ENCODE measurements at places on chromosomes 13 and 19.
A peak's percentile ranks its signal among the peaks of the same experiment; 100 is the strongest.

GRCh38 chr19:29285878-29286277, 72.9 kb upstream of the UQCRFS1 start:
- no peak for DNase-seq

GRCh38 chr13:29994911-29995595, 144.6 kb upstream of the UBL3 start:
- DNase-seq = no peak

- DNase-seq = no peak
These were observed 30.7 kb downstream of the ERICH6B start for GRCh38 chr13:45584816-45585215.

- peak; percentile 86 for DNase-seq
These were observed 764.1 kb upstream of the SLITRK6 start for GRCh38 chr13:86563308-86563707.

DNA sequence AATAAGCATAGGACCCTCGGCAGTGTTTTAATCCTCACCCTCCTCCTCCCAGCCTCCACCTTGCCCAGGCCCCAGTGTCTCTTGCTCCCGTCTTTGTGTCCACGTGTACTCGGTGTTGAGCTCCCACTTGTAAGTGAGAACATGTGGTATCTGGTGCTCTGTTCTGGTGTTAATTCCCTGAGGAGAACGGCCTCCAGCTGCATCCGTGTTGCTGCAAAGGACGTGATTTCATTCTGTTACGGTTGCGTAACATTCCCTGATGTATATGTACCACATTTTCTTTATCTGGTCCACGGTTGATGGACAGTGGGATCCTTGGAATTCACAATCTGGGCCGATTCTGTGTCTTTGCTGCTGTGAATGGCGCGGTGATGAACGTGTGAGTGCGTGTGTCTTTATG, 44.7 kb upstream of the TFDP1 start:
- no peak for DNase-seq

- DNase-seq = no peak
These were observed 14.5 kb downstream of the ZNF536 start for GRCh38 chr19:30386551-30387143.

- DNase-seq = no peak
These were observed 778 bp downstream of the MUC16 start for GRCh38 chr19:9009431-9009830.

- no peak for DNase-seq
These were observed 276.4 kb downstream of the LHFPL6 start for GRCh38 chr13:39326469-39327171.

DNA sequence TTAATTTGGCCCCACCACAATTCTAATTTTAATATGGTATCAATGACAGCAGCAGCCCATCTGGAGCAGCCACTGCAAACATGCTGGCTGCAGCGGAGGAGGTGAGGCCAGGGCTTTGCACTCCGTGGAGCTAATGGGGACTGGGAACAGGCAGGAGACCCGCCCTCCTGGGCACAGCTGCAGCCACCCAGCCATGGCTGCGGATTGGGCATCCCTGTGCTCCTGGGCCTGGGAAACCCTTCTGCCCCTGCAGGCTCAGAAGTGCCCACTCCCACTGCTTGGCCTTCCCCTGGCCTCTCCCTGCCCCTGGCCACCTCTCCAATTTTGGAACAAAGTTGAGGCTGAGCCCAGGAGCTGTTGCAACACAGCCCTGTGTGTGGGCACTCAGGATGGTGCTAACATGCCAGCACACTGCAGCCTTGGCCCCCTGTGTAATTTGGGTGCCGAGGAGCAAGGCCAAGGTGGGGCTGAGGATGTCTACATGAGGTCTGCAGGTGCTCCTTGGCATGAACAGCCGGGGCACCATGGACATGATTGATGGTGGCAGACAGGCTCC, 123.6 kb downstream of the PCDH9 start:
- DNase-seq = no peak

GRCh38 chr13:77383097-77383496, 56.2 kb upstream of the MYCBP2 start:
- no peak for DNase-seq

GRCh38 chr13:28376604-28377003, 118.3 kb downstream of the FLT1 start:
- DNase-seq = no peak

DNA sequence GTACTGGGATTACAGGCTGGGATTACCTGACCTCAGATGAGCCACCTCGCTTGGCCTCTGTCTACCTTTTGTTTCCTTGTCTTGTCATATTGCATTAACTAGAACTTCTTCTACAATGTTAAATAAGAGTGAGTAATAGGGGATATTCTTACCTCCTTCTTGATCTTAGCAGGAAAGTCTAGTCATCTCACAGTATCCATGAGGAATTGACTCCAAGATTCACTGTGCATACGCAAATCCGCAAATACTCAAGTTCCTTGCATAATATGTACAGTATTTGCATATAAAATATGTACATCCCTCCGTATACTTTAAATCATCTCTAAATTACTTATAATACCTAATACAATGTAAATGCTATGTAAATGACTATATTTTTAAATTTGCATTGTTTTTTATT, 78.3 kb downstream of the POLR1D start:
- no peak for DNase-seq

- DNase-seq = no peak
These were observed 233 bp downstream of the ZNF561 start for GRCh38 chr19:9620842-9621155.

GRCh38 chr19:19662871-19663255, 613 bp downstream of the ATP13A1 start:
- DNase-seq = peak; percentile 13

GRCh38 chr19:2287585-2288337, 5.8 kb upstream of the PEAK3 start:
- no peak for DNase-seq

- peak; percentile 57 for DNase-seq
These were observed 333.6 kb downstream of the DLEU7 start for GRCh38 chr13:50509771-50510441.

- peak; percentile 45 for DNase-seq
These were observed 898.2 kb downstream of the UQCRFS1 start for GRCh38 chr19:28314756-28315155.

DNA sequence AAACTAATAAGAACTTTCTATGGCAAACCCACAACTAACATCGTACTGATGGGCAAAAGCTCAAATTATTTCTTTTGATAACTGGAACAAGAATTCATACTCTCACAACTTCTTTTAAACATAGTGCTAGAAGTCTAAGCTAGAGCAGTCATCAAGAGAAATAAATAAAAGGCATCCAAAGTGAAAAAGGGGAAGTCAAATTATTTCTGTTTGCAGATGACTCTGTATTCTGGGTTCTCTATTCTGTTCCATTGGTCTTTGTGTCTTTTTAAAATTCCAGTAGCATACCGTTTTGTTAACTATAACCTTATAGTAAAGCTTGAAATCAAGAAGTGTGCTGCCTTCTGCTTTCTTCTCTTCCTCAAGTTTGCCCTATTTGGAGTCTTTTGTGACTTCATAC, 1215.9 kb downstream of the UQCRFS1 start:
- no peak for DNase-seq

GRCh38 chr19:18432275-18433014, 5.5 kb downstream of the ISYNA1 start:
- DNase-seq = no peak

DNA sequence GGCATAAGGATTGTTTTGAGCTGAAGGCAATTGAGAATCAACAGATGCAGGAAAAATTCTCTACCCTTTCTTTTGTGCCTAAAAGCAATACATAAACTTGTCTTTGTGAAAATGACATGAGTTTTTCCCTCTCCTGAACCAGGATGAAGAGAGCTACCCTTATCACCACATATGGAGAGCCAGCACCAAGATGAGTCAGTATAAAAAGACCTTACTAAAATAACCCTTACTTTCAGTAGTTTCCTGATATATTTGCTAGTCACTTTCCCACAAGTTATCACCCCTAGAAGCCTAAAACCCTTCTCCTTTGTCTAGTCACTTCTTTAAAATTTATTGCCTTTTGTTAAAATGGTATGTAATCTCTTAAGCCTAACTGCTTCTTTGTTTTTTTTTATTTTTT, 61.9 kb upstream of the ANKRD10 start:
- DNase-seq = no peak

All from renal cortical epithelial cell (primary cell).